Heart left ventricle (tissue), 16 donors: ENCODE measurements at places on chromosomes 3 and 15. TPM values are rescaled to one million over a fixed set of nuclear protein-coding genes. Genes with fewer than 3 reads are reported as not detected.

Gene BNIP2
- 61.6 TPM for polyA plus RNA-seq

DNA sequence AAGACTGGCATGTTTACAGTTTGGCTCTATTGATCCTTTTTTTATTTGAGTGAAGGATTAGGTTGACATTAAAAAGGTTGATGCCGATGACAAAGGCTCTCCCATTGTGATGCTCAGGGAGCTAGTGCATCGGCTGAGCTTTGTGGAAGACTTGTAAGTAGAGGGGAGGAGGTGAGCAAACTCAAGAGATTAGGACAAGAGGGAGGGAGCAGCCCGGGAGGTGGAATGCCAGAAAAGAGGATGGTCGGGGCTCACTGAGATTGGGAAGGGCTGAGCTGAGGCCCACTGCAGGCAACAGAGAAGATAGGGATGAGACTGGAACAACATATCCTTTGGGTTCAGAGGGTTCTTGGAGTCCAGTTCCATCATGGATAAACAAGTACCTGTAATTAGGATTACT is 26.5 kb upstream of the PSMD6 start:
- H3K36me3 ChIP-seq, result no peaks in the 10 kb centered on the region
- DNase-seq, result no peak
- H3K4me1 ChIP-seq, result no peaks in the 10 kb centered on the region
- no peaks in the 10 kb centered on the region for H3K27me3 ChIP-seq

GRCh38 chr3:20747741-20748140 is 561.7 kb upstream of the SGO1 start:
- H3K27me3 ChIP-seq, result no peaks in the 10 kb centered on the region
- H3K27ac ChIP-seq, result no peak overlapping the region
- DNase-seq, result no peak
- H3K36me3 ChIP-seq, result no peaks in the 10 kb centered on the region

DNA sequence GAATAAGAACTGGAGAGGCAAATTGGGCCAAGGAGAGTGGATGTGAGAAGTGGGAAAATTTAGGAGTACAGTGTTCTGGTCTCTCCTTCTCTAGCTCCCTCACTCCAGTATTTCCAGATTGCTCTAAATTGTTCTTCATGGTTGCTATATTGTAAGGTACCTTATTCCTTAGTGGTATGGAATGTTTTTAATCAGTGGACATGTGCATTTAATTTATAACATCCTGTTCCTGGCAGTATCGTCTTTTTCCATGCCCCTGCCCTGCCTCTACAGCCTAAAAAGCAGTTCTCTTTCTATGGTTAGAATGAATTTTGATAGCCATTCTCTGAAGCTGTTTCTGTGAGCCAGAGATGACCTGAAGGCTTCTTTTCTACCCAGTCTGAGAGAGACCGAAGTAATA is 180.5 kb downstream of the TCF12 start:
- H3K4me1 ChIP-seq, result no peaks in the 10 kb centered on the region
- DNase-seq, result no peak
- H3K27me3 ChIP-seq, result no peaks in the 10 kb centered on the region
- no peak overlapping the region for H3K27ac ChIP-seq
- H3K36me3 ChIP-seq, result peaks cover under 1% of the 10 kb centered on the region

Gene CHRM5
- not detected for polyA plus RNA-seq
